ENCODE measurements at places on chromosomes 3 and 15. TPM values are rescaled to one million over a fixed set of nuclear protein-coding genes. Genes with fewer than 3 reads are reported as not detected.

DNA sequence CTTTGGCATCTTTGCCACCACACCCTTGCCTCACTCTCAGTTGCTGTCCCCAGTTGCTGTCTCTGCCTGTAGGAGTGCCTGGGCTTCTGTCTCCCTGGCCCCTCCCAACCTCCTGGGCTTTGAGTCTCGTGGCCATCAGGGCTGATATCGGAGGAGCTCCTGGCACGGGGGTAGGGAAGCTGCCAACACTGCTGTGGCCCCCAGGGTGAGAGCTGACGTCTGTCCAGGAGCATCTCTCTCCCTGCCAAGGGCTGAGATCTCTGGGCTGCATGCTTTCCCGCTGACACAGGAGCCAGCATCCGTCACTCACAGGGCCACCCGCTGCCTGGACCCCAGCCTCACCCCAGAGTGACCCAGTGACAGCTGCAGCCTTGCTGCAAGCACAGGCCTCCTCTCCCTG lies 47.4 kb downstream of the EXOG start:
- no peak for DNase-seq
- peaks cover 6% of the 10 kb centered on the region for H3K4me1 ChIP-seq
- H3K36me3 ChIP-seq = no peaks in the 10 kb centered on the region
- H3K4me3 ChIP-seq = no peak overlapping the region
- no peaks in the 10 kb centered on the region for H3K27me3 ChIP-seq
- no peak overlapping the region for H3K27ac ChIP-seq

DNA sequence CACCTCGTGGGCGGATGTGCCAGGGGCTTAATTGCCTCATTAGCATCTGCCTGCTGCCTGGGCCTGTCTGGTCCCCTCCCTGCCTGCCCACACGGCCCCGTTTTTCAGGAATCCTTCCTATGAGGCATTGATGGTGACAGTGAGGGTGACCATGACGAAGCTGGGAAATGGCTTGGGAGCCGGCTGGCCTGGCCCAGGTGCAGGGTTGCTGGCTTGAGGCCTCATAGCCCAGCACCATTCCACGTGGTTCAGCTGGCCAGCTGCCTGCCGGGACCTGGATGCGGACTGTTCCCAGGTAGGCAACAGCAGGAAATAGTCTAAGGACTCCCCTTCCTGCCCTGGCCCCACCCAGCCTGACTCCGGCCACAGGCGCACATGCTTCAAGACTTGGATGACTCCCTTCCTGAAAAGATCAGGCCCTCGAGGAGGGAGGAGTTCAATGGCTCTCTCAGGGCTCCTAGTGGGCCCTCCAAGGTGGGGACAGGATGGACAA lies 8.9 kb upstream of the DUSP7 start:
- no peaks in the 10 kb centered on the region for H3K36me3 ChIP-seq
- peaks cover 13% of the 10 kb centered on the region for H3K4me1 ChIP-seq
- no peaks in the 10 kb centered on the region for H3K27me3 ChIP-seq
- no peak overlapping the region for H3K4me3 ChIP-seq
- H3K27ac ChIP-seq = no peak overlapping the region

Gene SPINT1
- 4.1 TPM for total RNA-seq

Gene TMEM62
- 22.9 TPM for total RNA-seq

- H3K4me3 ChIP-seq = no peak overlapping the region
- no peaks in the 10 kb centered on the region for H3K27me3 ChIP-seq
- H3K27ac ChIP-seq = no peak overlapping the region
- DNase-seq = no peak
- H3K36me3 ChIP-seq = no peaks in the 10 kb centered on the region
- peaks cover 20% of the 10 kb centered on the region for H3K4me1 ChIP-seq
Measured at GRCh38 chr3:50222169-50222528, 13.9 kb upstream of the GNAI2 start.

Gene KBTBD12
- total RNA-seq = 0.50 TPM

Gene ZNF860
- 0.25 TPM for total RNA-seq

DNA sequence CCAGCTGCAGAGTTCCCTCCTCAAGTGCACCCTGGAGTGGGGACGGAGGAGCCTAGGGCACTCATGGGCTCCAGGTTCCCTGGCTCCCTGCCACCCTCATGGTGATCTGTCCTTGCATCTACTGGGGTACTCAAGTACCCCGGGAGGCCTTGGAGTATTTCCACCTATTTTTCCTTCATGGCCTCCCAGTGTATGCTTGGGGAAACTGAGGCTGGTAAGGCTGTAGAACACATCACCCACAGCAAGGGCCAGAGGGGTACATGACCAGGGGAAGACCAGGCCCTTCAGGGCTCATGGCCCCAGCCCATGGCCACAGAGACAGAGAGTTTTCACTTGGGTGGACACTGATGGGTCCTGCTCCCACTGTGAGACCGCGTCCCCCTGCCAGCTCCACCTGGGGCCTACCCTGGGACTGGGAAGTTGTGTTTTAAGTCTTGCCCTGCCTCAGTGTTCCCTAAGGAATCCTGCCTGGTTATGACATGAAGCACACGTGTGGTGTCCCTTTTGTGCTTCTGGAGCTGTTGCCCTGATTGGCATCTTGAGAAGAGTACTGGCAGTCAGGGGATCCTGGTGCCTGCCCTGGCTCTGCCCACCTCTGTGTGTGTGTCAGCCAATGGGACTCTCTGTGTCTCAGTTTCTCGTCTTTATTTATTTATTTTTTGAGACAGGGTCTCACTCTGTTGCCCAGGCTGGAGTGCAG lies 132.8 kb downstream of the TJP1 start:
- no peak for DNase-seq
- no peaks in the 10 kb centered on the region for H3K36me3 ChIP-seq

Gene CYP19A1
- total RNA-seq = 1.1 TPM

Gene CFAP20DC
- total RNA-seq = 0.39 TPM

Gene IL5RA
- 10.4 TPM for total RNA-seq

GRCh38 chr3:188926741-188927511 lies 244.8 kb upstream of the TPRG1 start:
- peaks cover 2% of the 10 kb centered on the region for H3K4me1 ChIP-seq
- peaks cover 3% of the 10 kb centered on the region for H3K36me3 ChIP-seq
- no peak overlapping the region for H3K4me3 ChIP-seq
- no peak for DNase-seq
- H3K27ac ChIP-seq = no peak overlapping the region

- DNase-seq = no peak
- H3K4me3 ChIP-seq = no peak overlapping the region
- H3K27ac ChIP-seq = no peak overlapping the region
- H3K36me3 ChIP-seq = no peaks in the 10 kb centered on the region
Measured at GRCh38 chr3:160134964-160135363, 90.3 kb upstream of the C3orf80 start.

DNA sequence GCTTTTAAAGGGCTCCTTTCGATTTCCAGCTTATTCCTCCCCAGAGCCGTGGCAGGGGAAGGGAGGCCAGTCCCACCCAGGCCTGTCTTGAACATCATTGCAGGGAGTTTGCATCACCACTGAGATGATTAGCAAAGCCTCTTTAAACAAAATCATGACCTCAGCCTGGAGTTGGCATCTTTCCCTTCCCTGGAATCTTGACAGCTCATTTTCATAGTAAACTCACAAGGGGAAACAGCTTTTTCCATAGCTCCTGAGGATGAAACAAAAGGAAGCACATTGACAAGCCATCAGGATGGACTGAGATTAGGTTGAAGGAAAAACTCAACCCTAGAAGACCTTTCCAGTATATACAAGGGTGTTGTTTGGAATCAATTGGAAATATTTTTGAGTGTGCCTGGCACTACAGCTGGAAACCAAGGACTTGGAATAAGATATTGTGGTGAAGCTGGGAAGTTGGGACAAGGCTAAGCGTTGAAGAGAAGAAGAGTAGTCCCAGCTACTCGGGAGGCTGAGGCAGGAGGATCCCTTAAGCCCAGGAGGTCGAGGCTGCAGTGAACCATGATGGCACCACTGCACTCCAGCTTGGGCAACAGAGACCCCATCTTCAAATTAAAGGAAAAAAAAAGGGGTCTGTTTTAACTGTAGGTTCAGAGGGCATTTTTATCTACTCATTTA lies 3.1 kb upstream of the LARP6 start:
- DNase-seq = no peak
- H3K27me3 ChIP-seq = peaks cover 61% of the 10 kb centered on the region
- no peak overlapping the region for H3K4me3 ChIP-seq
- no peak overlapping the region for H3K27ac ChIP-seq
- H3K36me3 ChIP-seq = peaks cover 2% of the 10 kb centered on the region
- H3K4me1 ChIP-seq = peaks cover 4% of the 10 kb centered on the region

Gene CKMT1A
- not detected for total RNA-seq

Gene DUOXA2
- total RNA-seq = not detected

Measured in T-helper 17 cell (primary cell).